ENCODE measurements at places on chromosomes 3 and 15.
A peak's percentile ranks its signal among the peaks of the same experiment; 100 is the strongest.

DNA sequence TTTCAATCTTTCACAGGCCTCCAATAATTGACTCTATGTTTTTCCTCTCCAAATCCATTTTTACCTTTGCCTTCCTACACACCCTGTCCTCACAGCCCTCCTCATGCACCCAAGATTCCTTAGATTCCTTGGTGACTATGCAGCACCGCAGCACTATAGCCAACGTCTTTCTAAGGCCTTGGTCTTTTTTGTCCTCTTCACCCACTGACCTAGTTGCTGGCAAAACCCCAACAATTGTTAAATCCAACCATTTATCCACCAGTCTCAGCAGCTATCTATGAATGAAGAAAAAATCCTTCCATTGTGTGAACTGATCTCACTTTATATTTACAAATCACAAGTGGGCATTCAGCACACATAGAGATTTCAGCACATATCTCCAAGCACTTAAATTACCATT lies 203.9 kb downstream of the VGLL3 start:
- DNase-seq: peak; percentile 47

GRCh38 chr3:173659972-173660371 lies 262.4 kb downstream of the NLGN1 start:
- no peak for DNase-seq

GRCh38 chr3:137294139-137294538 lies 336.4 kb downstream of the IL20RB start:
- no peak for DNase-seq

DNA sequence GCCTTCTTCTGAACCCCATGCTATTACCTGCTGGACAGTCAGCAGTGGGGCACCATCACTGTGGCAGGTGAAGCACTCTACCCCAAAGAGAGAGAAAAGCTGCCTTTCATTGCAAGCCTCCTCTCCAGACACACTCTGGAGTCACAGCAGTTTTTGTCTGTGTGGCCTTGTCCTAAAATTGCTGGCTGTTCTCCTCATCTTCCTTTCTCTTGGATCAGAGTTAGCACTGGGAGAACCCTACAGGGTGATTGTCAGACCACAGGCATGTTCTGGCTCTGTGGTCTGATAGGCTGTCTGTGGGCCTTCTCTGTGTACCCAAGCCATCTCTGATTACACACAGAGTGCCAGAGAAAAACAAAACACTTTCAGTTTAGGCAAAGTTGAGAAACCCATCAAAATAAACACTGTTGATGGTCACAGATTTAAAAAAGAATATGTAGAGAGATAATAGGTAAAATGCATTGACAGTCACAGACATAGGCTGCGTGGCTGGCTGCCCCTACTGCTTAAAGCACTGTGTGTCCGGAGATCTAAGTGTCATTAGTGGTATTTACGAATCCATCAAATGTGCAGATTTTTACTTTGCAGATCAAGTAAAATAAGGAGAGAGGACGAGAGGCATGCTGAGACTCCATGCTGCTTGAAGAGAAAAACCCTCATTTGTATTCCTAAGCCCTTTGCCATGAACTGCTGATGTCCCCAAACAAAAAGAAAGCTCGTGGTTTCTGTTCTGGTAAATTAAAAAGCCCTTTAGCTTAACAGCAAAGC lies 689.9 kb downstream of the TUSC7 start:
- DNase-seq: peak; percentile 64

- DNase-seq: no peak
Measured at GRCh38 chr15:67383899-67384298, 129.3 kb downstream of the IQCH start.

DNA sequence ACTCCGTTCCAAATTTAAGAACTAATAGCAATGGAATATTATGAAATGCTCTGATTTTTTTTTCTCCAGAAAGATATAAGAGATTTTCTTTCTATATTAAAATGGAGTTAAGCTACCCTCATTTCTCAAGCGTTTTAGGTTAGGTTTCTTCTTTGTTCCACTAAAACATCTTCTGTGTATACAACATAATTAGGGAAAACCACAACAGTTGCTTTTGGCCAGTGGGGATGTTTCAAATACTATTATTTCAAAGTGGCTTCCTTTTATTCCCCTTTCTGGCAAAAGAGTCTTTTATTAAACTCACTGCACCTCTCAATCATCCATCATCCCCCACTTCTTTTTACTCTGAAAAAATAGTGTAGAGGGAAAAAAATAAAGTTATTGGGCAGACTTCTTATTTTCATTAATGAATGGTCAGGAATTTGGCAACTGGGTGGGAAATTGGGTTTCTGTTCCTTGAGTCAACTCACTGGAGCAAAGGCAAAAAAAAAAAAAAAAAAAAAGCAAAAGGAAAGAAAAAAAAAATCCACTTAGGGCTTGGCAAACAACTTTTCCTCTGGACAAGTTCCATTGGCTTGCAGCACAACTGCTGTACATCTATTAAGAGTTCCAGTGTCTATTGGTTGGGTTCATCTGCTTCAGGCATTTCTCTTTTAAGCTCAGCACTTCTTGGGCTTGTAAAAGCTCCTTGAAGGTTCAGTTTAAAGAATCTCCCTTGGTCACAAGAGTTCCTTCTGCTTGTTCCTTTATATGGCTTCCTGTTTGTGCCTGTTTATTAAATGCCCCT lies 963.4 kb downstream of the ROBO1 start:
- peak; percentile 76 for DNase-seq

GRCh38 chr3:58038675-58039292 lies 30.6 kb downstream of the FLNB start:
- DNase-seq: peak; percentile 58

DNA sequence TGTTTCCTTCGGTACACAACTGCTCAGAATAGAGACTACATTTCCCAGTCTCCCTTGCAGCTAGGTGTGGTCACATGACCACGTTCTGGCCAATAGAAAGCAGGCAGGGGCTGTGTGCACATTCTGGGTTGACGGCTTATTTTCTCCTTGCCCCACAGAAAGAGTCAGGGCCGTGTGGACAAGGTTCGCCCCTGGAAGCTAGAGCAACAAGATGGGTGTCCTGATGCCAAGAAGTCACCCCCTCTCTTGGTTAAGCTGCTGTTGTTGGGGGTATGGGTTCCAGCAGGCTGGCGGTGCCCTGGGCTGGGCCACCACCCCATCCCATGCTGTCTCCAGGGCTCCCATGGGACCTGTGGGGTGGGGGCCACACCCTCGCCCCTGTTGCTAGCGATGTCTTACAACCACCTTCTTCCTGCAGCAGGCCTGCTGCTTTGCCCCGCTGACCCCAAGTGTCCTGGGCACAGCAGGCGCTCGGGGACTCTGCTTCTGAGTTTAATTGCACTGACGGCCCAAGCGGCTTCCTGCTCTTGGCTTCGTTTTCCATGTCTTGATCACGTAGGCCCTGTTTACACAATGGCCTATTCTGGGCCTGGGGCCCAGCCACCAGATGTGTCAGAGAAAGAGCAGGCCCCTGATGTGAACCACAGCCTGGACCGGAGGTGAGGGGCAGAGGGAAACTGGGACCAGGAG lies 24.9 kb downstream of the ABTB1 start:
- DNase-seq: peak; percentile 92

- DNase-seq: no peak
Measured at GRCh38 chr3:18572809-18573208, 147.7 kb upstream of the SATB1 start.

DNA sequence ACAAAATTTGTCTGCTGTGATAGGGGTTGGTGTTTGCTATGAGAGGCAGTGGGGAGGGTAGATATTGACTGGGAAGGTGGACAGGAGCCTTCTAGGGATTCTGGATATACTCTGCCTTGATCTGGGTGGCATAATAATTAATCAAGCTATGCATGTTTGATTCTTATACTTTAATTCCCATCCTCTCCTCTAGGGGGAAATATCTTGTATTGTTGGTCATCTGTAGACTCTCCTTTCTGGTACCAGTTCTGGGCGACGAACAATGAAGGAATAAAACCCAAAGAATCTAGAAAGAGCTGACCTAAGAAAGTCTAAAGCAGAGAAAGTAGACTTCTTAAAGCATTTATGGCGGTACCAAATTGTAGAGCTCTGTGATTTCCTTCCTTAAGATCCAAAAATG lies 198.2 kb upstream of the STRIT1 start:
- no peak for DNase-seq

GRCh38 chr3:8887435-8888300 lies 75.6 kb downstream of the RAD18 start:
- DNase-seq: no peak

DNA sequence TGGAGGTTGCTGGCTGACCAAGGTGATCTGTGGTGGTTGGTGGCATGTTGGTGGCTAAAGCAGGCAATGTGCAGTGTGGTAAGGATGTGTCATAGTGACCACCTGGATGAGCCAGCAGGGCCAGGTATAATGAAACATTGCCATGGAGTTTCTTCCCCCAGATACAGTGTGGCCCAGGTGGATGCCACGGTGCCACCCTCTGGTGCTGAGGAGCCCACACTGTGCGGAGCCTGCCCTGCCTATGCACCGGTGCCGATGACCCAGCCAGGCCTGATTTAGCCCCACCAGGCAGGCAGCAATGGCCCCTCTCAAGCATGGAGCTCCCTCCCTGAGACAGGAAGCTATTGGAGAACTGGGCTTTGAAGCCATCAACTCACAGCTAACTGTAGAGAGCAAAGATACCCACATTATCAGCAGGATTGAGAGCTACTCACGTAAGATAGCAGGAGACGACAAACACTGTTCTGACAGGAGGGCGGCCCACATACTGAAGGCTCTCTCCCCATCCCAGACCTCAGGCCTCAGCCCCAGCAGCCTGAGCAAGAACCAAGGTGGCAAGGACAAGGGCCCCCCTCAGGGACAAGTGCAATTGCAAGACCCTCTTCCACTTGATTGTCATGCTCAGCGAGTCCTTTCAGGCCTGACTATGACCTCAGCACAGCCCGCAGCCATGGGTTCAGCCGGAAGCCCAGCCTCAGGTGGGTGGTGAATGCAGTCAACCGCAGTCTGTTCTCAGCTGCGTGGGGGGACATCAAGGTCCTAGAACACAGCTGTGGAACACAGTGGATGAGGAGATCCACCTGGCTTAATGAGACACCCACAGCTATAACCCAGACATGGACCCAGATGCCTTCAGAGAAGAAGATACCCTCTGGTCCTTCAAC lies 82.8 kb upstream of the CDV3 start:
- no peak for DNase-seq

GRCh38 chr3:46921041-46921440 lies 43.5 kb downstream of the PTH1R start:
- DNase-seq: no peak

GRCh38 chr15:60733196-60733595 lies 254.3 kb upstream of the ICE2 start:
- no peak for DNase-seq

DNA sequence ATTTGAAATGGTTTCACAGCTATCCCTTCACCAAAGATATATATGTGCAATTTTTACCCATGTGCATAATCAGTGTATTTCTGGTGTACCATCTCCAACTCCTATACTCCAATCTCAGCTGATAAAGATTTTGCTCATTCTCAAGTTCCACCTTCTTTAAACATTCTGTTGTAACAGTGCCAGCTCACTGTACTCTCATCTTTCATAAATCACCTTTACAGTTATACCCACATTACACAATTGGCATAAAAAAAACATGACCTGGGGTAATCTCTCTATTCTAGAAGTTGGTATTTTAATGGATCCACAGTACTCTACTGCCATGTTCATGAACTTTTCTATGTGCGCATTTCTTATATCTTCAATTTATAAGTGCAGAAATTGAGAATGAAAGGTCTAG lies 339.9 kb upstream of the DPH6 start:
- DNase-seq: no peak

GRCh38 chr3:141415953-141416352 lies 47.6 kb downstream of the ZBTB38 start:
- DNase-seq: no peak

- DNase-seq: peak; percentile 52
Measured at GRCh38 chr3:50324351-50325112, 2.0 kb upstream of the HYAL2 start.

DNA sequence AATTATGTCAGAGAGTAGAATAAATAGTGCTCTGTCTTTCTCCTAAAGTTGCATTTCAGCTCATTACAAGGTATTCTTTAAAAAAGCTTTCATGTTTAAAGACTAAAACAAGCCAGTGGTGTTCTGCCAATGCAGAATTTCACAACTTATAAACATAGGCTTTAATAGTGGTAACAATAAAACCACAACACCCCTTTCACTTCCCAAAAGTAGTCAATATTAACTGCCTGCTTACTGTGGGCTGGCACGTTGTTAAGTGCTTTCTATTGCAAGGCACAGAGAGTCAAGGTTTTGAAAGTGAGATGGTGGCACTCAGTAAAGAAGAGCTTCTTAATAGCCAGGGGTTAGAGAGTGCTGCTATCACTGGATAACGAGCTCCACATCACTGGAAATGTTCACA lies 8.4 kb upstream of the RTP1 start:
- DNase-seq: peak; percentile 47

DNA sequence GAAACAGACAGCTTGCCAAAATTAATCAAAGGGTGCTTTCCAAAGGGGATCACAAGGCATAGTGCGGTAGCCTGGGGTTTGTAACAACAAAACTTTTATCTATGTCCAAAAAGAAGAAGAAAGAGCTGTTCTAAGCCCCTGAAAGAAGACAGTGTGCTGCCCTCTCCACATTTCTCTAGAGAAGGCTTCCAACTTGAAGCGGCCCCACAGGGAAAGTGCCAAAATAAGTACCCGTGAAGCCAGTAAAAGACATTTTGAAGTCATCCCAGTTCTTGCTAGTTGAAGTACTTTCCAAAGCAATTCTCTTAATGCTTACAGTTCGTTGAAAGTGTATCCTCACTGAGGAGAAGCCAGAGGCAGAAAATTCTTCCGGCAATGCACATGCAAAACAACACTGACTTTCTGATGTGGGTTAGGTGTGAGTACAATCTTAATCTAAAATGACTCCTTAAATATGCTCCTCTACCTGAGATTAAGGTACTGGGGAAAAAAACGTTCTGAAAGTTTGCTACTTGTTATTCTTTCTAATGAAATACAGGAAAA lies 21.3 kb downstream of the GPR15 start:
- DNase-seq: no peak

- DNase-seq: peak; percentile 70
Measured at GRCh38 chr15:38474155-38474757, 20.3 kb downstream of the FAM98B start.

DNA sequence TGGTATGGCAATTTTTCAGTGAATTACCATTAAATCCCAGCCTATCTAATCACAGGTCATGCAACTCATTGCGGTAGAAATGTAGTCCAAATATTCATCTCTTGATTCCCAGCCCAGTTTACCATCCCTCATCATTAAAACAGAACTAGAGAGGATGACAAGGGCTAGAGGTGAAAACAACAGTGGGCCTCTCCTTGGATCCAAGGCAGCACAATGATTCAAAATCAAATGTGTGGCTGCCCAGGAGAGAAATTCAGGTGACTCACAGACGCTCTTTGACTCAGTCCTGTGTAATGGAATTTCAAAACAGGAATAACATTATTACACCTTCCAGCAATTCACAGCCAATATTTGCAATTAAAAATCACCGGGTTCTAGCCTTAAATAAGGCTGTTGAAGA lies 246.5 kb downstream of the TBL1XR1 start:
- peak; percentile 95 for DNase-seq

- DNase-seq: no peak
Measured at GRCh38 chr3:104385421-104385820, 981.3 kb upstream of the ALCAM start.

DNA sequence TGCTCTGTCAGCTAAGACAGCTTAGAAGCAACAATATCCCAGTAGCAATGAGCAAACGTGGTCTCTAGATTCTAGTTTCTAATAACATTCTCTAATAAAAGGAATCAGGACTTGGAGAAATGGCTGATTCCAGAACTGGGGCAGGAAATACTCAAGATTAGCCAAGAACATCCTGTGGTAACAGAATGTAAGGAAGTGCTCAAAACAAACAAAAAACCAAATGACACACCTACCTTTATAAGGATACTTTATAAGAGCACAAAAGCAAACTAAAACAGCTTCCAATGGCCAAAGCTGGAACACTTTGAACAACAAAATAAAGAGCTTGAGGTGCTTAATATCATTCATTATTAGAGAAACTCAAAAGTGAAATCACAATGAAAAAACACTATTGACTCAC lies 33.1 kb upstream of the EIF5A2 start:
- DNase-seq: no peak
